ENCODE measurements at places on chromosomes 16 and 17.

DNA sequence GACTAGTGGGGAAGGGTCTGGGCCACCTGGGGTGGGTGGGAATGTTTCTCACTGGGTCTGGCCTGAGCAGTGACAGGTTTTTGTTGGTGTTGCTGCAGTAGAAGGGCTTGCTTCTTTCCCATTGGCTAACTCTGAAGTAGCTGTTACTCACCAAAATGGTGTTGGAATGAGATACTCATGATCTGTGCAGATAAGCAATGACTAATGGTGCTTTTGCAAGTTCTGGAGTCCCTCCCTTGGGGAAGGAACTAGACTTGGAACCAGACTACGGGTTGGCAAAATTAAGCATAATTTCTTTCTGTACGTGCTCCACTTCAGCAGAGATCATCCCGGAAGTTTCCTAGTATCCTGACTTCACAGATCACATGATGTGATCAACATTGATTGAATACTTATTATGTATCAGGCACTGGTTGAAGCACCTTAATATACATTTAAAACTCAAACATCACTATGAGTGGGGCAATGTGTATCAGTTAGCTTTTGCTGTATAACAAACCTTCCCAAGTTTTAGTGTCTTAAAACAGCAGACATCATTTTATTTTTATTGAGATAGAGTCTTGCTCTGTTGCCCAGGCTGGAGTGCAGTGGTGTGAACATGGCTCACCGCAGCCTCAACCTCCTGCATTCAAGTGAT lies 30.1 kb downstream of the CHP2 start:
- DNase-seq: no peak

GRCh38 chr16:86217891-86218270 lies 292.4 kb upstream of the FOXF1 start:
- DNase-seq: no peak

- no peak for DNase-seq
These were observed 29.7 kb upstream of the TENT4B start for GRCh38 chr16:50123417-50123816.

- DNase-seq: no peak
These were observed 41.1 kb downstream of the MYO18A start for GRCh38 chr17:29138971-29139691.

DNA sequence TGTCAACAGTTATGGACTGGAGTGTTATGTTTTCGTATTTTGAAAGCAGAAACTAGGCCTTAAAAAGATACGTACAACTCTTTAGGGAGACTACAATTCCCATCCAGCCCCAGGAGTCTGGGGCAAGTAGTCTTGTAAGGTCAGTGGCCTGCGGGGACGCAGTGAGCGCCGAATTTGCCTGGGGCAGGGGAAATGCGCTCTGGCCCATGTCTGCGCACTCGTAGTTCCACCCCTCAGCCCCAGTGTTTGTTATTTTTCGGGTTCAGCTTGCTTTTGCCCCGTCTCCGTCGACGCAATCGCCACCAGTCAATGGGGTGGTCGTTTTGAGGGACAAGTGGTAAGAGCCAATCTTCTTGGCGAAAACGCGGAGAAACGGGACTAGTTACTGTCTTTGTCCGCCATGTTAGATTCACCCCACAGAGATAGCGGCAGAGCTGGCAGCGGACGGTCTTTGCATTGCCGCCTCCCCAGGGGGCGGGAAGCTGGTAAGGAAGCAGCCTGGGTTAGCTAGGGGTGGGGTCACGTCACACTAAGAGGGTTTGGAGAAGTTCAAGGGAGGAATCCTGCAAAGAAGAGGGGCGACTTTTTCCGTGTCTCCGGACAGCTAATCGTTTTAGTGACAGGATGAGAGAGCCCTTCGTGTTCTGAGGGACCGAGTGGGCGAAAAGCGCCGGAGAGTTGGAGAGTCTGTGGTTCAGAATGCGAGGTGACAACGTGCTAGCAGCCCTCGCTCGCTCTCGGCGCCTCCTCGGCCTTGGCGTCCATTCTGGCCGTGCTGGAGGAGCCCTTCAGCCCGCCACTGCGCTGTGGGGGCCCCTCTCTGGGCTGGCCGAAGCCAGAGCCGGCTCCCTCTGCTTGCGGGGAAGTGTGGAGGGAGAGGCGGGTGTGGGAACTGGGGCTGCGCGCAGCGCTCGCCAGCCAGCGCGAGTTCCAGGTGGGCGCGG lies 1.1 kb upstream of the BRCA1 start:
- no peak for DNase-seq

DNA sequence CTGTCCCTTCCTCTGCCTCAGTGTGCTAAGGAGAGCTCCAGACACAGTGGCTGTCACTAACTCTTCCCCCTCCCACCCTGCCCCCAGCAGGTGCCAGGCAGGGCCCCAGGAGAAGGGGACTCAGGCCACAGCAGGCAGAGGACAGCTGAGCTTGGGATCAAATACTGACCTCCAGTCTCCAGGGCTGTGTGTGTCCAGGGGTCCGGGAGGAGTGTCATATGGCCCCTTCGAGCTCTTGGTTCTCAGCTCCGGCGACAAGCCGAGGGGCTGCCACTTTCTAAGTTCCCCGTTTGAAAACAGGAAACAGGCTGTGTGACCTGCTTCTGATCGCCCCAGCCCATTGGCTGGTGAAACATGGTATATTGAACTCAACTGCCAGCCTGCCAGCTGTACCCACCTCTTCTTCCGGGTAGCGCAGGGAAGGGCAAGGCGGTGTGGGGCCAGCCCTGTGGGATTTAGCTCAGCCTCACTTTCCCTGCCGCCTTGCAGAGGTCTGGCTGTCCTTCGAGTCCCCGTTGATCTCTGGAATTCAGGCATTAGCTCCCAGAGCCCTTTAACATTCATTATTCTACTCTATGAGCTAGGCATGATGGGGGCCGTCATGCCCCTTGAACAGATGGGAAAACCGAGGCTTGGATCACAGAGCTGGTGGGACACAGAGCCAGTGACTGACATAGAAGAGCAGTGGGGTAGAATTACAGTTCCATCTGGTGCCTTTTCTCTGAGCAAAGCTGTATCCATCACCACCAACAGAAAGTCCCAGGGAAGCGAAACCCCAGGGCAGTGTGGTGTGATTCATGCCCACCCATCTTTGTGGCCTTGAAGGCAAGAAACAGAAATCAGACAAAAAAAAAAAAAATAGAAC lies at the start of gene SNX20:
Gene SNX20, minus strand, starts transcription at position 292 of the 865 bp plus-strand sequence. CDS start 3,786 bp downstream, outside the sequence.
- peak; percentile 45 for DNase-seq

GRCh38 chr16:24834459-24835335 lies 11.1 kb upstream of the SLC5A11 start:
- DNase-seq: no peak

DNA sequence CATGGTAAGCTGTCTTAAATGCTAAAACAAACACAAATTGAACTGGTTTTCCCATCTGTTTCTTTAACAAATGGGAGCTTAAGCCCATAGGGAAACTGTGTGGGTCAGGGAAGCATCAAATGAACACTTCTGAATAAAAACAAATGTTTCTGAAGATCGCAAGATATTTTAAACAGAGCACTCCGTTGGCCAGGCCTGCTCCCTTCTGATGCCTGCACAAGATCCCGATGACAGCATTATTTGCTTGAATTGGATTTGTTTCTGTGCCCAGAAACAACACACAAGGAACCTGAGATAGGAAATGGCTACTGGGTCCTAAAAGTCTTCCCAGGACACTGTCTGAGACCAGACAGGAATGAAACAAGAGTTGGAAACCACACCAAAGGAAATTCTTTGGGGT lies 425.8 kb upstream of the ZFHX3 start:
- no peak for DNase-seq

- no peak for DNase-seq
These were observed 46.4 kb downstream of the GDPD1 start for GRCh38 chr17:59266745-59267144.

- peak; percentile 46 for DNase-seq
These were observed 10.2 kb downstream of the RNF213 start for GRCh38 chr17:80270836-80271235.

DNA sequence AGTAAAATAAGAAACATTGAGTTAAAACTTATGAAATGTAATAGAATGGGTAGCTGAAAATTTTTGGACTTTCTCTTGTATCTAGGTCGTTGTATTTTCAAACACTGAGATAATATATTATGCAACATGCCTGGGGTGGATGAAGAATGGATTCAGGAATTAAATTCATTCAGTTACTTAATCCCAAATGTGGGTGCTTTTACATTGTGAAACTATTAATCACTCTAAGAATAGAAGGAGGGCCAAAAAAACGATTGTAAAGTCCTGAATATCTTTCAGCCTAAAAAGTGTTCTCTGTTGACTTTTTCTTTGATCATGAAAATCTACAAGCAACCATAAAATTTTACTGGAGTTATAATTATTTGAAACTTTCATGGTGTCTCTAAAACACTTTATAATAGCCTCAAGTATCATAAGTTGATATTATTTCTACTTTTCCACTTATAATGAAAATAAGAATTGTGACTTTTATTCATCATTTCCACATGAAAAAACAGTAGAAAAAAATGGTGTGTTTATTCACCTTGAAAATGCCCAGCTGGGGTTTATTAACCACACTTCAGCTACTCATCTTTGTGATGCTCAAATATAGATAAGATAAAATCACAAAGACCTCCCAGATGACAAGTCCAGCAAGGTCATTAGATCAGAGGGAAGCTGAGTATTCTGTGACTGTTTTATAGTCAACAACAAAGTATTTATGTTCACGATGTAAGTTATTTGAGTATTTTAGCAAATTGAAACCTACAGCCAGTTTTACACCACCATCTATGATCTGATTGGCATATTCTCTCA lies 619.9 kb upstream of the SOX9 start:
- no peak for DNase-seq

DNA sequence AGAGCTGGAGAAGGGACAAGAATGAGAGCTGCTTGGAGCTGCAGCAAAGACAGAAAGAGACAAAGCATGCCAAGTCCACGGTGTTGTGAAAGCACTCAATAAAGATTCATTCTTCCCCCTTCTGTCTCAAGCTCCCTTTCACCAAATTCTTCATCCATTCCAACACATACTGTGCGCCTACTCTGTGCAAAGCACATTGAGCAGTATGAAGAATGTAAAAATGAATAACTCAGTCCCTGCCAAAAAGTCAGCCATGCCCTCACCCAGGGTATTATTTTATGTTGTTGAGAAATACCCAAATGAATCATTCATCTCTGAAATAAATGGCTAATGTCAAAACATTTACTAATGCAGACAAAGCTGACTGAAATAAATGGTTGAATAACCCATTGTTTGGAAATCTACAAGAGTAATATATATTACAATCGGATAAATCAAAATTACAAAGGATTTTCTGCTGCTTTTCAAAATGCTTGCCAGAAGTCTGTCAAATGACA lies 282.9 kb upstream of the IRX5 start:
- no peak for DNase-seq

GRCh38 chr16:14497245-14498082 lies 132.6 kb downstream of the PARN start:
- DNase-seq: no peak

- DNase-seq: no peak
These were observed 756 bp downstream of the TAX1BP3 start for GRCh38 chr17:3667366-3668278.

- DNase-seq: no peak
These were observed at the start of gene TMIGD1 for GRCh38 chr17:30333503-30334360. Gene TMIGD1 (minus strand): TSS chr17:30334057. CDS start chr17:30332133, 1,924 bp downstream.

- DNase-seq: no peak
These were observed 99.1 kb downstream of the MYH11 start for GRCh38 chr16:15757630-15758251.

DNA sequence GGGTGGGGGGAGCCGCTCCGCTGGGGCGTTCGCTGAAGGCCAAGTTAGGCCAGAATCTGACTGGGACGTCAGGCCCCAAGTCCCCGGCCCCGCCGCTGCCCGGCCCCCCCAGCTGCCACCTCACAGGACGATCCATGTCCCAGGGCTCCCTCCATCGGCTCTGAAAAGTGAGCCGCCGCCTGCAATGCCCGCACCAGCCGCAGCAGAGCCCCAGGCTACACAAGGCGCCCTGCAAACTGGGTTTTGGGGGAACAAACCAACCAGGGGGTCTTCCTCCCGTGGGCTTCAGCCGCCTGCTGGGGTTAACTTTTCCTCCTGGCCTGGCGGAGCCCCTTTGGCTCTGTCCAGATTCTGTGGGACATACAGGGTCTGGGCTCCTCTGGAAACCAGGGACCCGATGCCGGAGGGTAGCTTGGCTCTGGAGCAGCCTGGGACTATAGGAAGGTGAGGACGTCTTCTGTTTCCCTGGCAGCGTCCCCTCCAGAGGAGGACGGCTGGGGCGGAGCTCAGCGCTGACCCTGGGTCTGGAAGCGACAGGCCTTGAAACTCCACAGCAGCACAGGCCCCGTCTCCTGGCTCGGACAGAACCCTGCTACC lies 835 bp downstream of the NME4 start:
- DNase-seq: no peak

GRCh38 chr17:41785859-41786226 lies 668 bp downstream of the JUP start:
- no peak for DNase-seq

GRCh38 chr16:1049976-1050247 lies 22.6 kb upstream of the SSTR5 start:
- DNase-seq: no peak

GRCh38 chr16:49452108-49452507 lies 78.5 kb downstream of the C16orf78 start:
- no peak for DNase-seq

All from activated T-cell treated with anti-CD3 and anti-CD28 coated beads for 24 hours (primary cell).